ENCODE measurements at places on chromosomes 7 and 10. TPM values are rescaled to one million over a fixed set of nuclear protein-coding genes. Genes with fewer than 3 reads are reported as not detected.
A peak's percentile ranks its signal among the peaks of the same experiment; 100 is the strongest.

DNA2 gene
- 33.5 TPM for total RNA-seq

AZGP1 gene
- not detected for total RNA-seq

C10orf53 gene
- not detected for total RNA-seq

OPALIN gene
- total RNA-seq, result not detected

CACNB2 gene
- not detected for total RNA-seq

DNAJC12 gene
- not detected for total RNA-seq

FAM25G gene
- not detected for total RNA-seq

SDK1 gene
- 0.49 TPM for total RNA-seq

VAX1 gene
- not detected for total RNA-seq

DNA sequence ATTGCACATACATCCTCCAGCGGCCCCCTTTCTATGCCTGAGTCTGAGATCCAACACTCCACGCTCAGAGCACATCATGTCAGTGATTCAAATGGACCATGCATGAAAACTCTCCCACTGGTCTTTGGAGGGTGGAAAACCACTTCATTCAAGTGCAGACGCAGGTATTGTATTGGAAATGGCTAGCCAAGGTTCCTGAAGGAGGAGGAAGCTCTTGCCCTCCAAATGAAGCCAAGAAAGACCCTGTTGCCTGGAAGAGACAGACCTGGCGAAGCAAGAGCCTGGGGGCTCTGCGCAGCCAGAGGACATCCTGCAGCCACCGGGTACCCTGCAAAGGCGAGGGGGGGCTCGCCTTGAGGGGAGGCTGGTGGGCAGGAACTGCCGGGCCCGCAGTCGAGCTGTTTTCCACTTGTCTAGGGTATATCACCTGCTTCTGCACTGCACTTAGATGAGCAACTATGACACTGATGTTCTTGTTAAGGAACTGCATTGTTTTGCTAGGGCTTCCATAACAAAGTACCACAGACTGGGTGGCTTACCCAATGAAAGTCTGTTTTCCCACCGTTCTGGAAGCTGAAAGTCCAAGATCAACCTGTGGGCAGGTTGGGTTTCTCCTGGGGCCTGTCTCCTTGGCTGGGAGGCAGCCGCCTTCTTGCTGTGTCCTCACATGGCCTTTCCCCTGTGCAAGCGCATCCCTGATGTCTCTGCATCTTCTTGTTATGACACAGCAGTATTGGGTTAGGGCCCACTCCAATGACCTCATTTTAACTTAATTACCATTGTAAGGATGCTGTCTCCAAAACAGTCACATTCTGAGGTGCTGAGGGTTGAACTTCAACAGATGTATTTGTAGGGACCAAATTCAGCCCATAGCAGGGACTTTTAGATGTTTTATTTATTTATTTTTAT is 233.4 kb downstream of the ARHGAP12 start:
- H3K36me3 ChIP-seq, result no peaks in the 10 kb centered on the region
- no peak for DNase-seq
- H3K27ac ChIP-seq, result no peak overlapping the region
- no peak overlapping the region for H3K4me3 ChIP-seq
- H3K27me3 ChIP-seq, result no peaks in the 10 kb centered on the region

DNA sequence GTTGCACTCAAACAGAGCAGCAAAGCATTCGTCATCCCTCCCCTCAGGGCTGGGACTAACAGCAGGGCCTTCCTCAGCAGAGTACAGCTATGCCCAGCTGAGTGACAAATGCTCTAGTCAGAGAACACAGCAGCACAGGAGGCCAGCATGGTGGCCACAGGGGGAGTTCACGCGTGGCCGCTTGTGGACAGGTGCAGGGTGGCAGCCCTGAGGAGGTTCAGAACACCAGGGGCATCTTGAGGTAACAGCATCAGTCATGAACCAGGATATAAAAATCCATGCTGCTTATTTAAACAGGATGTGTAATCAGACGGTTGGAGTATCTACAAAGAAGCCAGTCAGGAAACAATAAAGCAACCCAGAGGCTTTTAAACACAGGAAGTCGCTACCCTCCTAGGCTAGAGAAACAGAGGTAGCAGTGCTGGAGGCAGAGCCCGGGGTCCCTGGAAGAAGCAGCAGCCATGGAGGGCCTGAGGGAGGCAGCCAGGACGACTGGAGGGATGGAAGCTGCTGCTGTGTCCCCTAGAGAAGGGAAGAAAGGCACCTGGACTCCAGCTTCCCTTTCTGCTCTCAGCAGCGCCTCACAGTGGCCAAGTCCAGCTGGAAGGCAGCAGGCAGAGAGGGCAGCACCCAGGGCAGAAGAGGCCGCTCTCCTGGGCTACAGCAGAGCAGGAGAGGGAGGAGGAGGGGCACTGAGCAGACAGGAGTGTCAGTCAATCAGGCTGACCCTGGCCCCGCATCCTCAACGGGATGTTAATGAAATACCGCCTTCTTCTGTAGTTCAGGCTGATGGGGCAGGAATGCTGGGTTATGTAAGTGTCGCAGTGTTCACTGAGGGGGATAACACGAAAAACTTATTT is 70.8 kb upstream of the UCN3 start:
- H3K36me3 ChIP-seq, result no peaks in the 10 kb centered on the region
- no peaks in the 10 kb centered on the region for H3K27me3 ChIP-seq
- H3K4me1 ChIP-seq, result peaks cover 49% of the 10 kb centered on the region

GRCh38 chr10:73802276-73802991 is 9.0 kb downstream of the NDST2 start:
- no peaks in the 10 kb centered on the region for H3K27me3 ChIP-seq
- no peak for DNase-seq
- no peak overlapping the region for H3K4me3 ChIP-seq
- H3K27ac ChIP-seq, result no peak overlapping the region
- H3K4me1 ChIP-seq, result peaks cover 11% of the 10 kb centered on the region

- H3K27ac ChIP-seq, result no peak overlapping the region
- no peaks in the 10 kb centered on the region for H3K4me1 ChIP-seq
- no peak for DNase-seq
- no peaks in the 10 kb centered on the region for H3K27me3 ChIP-seq
- H3K36me3 ChIP-seq, result no peaks in the 10 kb centered on the region
- no peak overlapping the region for H3K4me3 ChIP-seq
These were observed 87.8 kb upstream of the RHEB start for GRCh38 chr7:151607464-151607867.

- no peak overlapping the region for H3K27ac ChIP-seq
- no peaks in the 10 kb centered on the region for H3K4me1 ChIP-seq
- H3K36me3 ChIP-seq, result no peaks in the 10 kb centered on the region
- no peaks in the 10 kb centered on the region for H3K27me3 ChIP-seq
- no peak for DNase-seq
- no peak overlapping the region for H3K4me3 ChIP-seq
These were observed 211.3 kb downstream of the CXCL12 start for GRCh38 chr10:44173608-44173894.

GRCh38 chr7:108158776-108159175 is 28.6 kb upstream of the LAMB4 start:
- H3K27ac ChIP-seq, result no peak overlapping the region
- no peak for DNase-seq
- no peaks in the 10 kb centered on the region for H3K4me1 ChIP-seq
- no peak overlapping the region for H3K4me3 ChIP-seq
- H3K36me3 ChIP-seq, result no peaks in the 10 kb centered on the region
- H3K27me3 ChIP-seq, result no peaks in the 10 kb centered on the region

GRCh38 chr7:127807340-127807739 is 155.3 kb downstream of the SND1 start:
- H3K36me3 ChIP-seq, result peaks cover 20% of the 10 kb centered on the region
- no peaks in the 10 kb centered on the region for H3K27me3 ChIP-seq
- no peaks in the 10 kb centered on the region for H3K4me1 ChIP-seq
- H3K4me3 ChIP-seq, result no peak overlapping the region
- H3K27ac ChIP-seq, result no peak overlapping the region

DNA sequence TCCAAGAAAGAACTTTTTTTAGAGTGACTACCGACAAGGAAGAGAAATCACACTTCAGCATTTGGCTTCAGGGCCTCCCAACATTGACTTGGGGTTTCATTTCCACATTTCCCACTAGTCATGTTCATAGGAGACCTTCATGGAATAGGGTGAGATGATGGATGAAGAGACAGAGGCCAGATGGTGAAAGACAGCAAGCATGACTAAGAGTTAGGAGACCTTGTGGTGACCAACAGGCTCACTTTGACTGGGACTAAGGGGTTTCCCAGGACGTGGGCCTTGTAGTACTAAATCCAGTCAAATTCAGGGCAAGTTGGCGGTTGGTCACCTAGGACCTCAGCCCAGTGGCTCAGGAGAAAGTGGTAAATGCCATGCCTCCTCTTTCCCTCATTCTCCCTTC is 3.0 kb upstream of the GIMAP5 start:
- no peaks in the 10 kb centered on the region for H3K36me3 ChIP-seq
- H3K4me3 ChIP-seq, result peak overlapping the region; percentile 5
- H3K4me1 ChIP-seq, result peaks cover 70% of the 10 kb centered on the region
- H3K27me3 ChIP-seq, result no peaks in the 10 kb centered on the region
- DNase-seq, result no peak

GRCh38 chr10:106355450-106355849 is 809.1 kb downstream of the SORCS1 start:
- no peak for DNase-seq
- no peaks in the 10 kb centered on the region for H3K4me1 ChIP-seq
- no peak overlapping the region for H3K27ac ChIP-seq
- no peak overlapping the region for H3K4me3 ChIP-seq

- no peaks in the 10 kb centered on the region for H3K36me3 ChIP-seq
- no peaks in the 10 kb centered on the region for H3K27me3 ChIP-seq
- H3K4me3 ChIP-seq, result no peak overlapping the region
These were observed 333.7 kb downstream of the GFRA1 start for GRCh38 chr10:115939101-115939854.

DNA sequence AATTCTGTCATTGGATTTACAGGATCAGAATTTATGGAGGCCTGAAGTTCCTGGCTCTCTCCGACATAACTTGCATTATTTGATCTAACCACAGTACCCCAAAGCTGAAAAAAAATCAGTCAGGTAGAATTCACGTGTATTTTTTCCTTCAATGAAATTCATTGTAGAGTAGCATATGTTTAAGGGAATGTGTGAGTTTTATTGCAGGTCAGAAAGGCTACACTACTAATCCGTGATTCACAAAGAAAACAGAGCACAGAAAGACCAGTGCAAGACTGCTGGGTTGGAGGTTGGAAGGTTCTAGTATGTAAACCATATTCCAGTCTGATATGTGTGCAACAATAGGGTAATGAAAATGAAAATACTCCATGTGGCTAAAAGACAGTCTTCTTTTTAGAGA is 247.0 kb upstream of the FERD3L start:
- no peak for DNase-seq
- H3K27ac ChIP-seq, result no peak overlapping the region
- no peaks in the 10 kb centered on the region for H3K4me1 ChIP-seq
- no peaks in the 10 kb centered on the region for H3K27me3 ChIP-seq
- no peaks in the 10 kb centered on the region for H3K36me3 ChIP-seq
- no peak overlapping the region for H3K4me3 ChIP-seq

GRCh38 chr7:6026011-6026819 is 5.0 kb upstream of the ANKRD61 start:
- H3K27ac ChIP-seq, result peak overlapping the region; percentile 72
- peaks cover 30% of the 10 kb centered on the region for H3K36me3 ChIP-seq
- peak; percentile 58 for DNase-seq
- peaks cover 10% of the 10 kb centered on the region for H3K4me1 ChIP-seq
- H3K27me3 ChIP-seq, result no peaks in the 10 kb centered on the region
- peak overlapping the region; percentile 14 for H3K4me3 ChIP-seq

GRCh38 chr7:103914147-103914899 is 75.1 kb downstream of the RELN start:
- no peaks in the 10 kb centered on the region for H3K27me3 ChIP-seq
- H3K36me3 ChIP-seq, result no peaks in the 10 kb centered on the region
- H3K27ac ChIP-seq, result no peak overlapping the region
- DNase-seq, result no peak
- no peaks in the 10 kb centered on the region for H3K4me1 ChIP-seq
